ENCODE measurements at places on chromosomes 4 and X.

DNA sequence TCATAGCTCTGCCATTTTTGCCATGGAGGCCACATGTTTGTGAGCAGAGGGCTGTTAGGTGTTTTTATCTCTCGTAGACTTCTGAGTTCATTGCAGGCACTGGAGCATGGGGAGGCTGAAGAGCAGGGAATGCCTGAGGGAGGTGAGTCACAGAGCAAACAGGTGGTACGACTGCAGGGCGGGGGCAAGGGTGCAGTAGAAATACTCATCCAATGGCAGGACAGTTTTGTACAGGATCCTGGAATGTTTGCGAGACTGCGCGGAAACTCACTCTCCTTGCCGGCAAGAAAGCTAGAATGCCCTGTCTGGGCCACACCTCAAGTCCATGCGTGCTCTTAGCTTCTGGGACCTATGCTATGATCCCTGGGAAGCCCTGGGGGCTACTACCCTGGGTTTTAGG, 20.0 kb upstream of the VCX2 start:
- DNase-seq = peak; percentile 61

DNA sequence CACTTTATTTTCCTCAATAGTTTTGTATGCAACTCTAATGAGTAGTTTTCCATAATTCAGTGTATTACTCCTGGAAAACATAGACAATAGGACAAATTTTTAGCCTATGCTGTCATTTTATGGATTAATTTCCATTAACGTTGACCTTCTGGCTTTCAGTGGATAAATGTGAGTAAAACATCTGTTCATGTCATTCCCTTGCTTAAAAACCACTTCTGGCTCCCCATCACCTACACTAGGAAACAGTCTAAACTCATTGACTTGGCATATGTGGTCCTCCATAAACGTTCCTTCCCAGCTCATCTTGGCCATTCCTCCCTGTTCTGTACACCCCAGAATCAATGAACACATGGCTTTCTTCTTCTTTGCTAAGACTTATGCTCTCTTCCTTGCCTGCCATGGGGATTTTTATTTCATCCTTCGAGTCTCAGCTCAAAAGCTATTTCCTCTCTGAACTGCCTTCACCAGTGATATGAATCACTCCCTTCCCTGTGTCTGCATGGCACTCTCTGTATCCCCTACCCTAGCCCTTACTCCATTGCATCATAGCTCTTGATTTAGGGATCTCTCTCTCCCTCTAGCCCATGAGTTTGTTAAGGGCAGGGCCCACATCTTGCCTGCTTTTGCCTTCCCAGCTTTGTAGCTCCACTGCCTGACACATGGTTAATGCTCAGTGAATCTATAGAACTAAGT, 34.8 kb downstream of the DOCK11 start:
- no peak for DNase-seq

- DNase-seq = no peak
These were observed 82.8 kb upstream of the TCEAL2 start for GRCh38 chrX:102042372-102043325.

GRCh38 chrX:12747433-12747832, 43.8 kb upstream of the PRPS2 start:
- DNase-seq = no peak

- DNase-seq = no peak
These were observed 6.2 kb downstream of the RTL5 start for GRCh38 chrX:72125331-72126047.

GRCh38 chr4:84870398-84871163, 95.9 kb downstream of the WDFY3 start:
- no peak for DNase-seq

DNA sequence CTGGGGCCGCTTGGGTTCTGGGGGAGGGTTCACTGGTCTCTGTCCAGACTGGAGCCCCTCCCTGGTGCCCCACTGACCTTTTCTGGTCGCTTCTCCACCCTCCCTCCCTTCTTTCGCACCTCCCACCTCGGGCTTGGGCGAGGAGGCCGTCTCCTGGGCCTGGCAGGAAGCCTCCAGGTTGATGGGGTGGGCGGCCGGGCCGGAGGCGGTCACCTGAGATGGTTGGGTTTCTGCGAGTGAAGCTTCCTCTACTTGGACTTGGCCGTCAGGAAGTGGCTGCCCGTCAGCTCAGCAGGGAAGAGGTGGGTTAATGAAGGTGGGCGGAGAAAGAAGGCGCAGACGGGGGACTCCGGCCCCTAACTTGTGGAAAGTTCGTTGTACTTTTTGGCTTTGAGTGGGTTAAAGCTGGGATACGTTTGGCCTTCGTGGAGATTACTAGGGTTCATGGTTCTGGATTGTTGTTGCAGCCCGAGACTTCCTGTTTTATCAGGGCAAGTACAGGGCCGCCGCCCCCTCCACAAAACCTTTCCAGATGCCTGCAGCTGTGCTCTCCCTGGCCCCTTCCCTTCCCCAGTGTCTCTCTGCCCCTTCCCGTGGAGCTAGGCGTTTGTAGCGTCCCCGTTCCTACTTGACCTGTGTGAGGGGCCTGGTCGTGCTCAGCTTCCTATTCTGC, 1.2 kb downstream of the AKAP17A start:
- DNase-seq = no peak
